Left ventricle myocardium inferior (tissue), 1 donor: ENCODE measurements at places on chromosomes 5 and 9. TPM values are rescaled to one million over a fixed set of nuclear protein-coding genes. Genes with fewer than 3 reads are reported as not detected.

DNA sequence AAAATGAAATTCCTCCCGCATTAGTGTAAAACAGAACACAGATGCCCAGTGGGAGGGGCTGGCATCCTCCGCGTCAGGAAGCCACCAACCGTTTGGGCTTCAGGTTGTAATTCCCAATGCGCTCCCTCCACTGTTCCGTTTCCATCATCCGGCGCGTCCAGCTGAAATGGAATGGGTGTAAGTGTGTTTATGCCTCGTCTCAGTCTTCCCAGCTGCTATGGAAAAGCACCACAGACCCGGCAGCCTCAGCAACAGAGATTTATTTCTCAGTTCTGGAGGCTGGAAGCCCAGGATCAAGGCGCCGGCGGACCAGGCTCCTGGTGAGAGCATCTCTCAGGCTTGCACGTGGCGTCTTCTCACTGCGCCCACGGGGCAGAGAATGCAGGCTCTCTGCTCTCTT is 20.4 kb downstream of the KCNT1 start:
- no peak for DNase-seq

DNA sequence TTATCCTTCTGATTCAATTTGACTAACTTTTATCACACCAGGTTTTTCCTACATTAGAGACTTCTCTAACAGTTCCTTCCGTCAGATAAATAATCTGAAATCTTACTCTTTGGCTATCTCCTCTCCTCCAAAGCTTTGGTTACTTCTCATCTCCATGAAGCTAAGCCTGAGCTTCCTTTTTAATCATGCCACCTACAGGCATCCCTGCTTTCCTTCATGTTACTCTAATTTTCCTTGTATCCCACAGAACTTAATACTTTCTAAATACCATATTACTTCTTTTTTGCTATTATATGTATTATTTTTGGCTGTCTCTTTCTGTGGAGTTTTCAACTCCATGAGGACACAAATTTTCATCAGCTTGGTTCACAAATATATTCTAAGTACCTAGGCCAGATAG is 49.7 kb downstream of the C9 start:
- DNase-seq, result no peak

- DNase-seq, result no peak
Observed at GRCh38 chr5:176875783-176876505, 23.2 kb downstream of the HK3 start.

DNA sequence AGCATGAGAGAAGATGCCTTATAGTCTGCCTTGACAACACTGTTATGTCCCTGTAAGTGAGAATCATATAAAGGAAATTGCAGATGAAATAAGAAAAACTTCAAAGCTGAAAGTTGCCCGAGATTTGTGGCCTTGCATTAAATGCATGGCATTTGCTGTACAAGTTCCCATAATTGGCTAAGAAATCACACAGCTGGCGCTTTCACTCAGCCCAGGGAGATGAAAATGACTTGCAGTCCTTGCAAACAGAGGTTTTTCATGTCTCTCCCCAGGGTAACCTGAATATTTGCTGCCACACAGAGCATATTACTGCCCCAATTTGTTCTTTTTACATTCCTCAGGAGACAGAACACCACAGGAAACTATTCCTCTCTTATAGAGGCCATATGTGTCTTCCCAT is 174.8 kb downstream of the FAM114A2 start:
- no peak for DNase-seq

DNA sequence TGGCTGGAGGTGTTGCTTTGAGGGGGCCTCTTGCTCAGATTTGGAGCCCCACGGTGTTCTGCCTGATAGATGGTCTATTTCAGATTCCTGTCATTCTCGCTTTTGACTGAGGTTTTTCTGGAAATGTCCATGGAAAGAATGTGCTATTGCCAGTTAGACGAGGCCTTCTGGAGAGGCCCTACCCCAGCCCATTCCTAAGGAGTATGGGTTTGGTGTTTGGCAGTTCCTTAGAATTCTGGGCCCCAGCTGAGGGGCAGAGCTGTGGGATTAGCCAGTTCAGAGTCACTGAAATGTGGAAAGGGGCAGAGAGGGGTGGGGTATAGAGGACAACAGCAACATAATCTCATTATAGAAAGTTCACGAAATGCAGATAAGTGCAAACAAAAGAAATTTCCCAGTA is 50.5 kb downstream of the GALNT10 start:
- no peak for DNase-seq

- no peak for DNase-seq
Observed at GRCh38 chr5:142601432-142601831, 84.5 kb downstream of the FGF1 start.

DNA sequence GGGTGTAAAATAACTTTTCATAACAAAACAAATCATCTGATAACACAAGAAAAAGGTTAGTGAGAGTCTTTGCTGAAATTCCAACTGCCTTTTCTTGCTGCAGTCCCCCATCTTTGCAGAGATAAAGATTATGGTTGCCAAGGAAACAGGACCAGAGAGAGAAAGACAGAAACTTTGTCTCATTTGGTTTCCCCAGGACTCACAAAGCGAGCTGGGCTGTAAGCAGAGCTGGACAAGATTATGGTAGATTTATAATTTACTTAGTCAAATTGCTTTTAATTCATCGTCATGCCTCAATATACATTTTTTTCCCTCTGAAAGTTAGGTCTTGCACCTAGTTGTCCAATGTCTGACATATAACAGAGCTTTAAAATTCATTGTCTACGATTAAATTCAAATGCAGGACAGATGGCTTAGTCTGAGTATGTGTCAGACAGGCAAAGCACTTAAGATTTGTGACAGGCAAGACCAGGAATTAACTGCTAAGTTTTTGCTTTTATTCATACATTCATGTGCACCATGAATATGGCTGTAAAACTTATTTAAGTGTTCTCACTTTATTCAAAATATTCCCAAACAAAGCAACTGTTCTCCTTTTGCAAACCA is 17.4 kb downstream of the ENC1 start:
- no peak for DNase-seq

DNA sequence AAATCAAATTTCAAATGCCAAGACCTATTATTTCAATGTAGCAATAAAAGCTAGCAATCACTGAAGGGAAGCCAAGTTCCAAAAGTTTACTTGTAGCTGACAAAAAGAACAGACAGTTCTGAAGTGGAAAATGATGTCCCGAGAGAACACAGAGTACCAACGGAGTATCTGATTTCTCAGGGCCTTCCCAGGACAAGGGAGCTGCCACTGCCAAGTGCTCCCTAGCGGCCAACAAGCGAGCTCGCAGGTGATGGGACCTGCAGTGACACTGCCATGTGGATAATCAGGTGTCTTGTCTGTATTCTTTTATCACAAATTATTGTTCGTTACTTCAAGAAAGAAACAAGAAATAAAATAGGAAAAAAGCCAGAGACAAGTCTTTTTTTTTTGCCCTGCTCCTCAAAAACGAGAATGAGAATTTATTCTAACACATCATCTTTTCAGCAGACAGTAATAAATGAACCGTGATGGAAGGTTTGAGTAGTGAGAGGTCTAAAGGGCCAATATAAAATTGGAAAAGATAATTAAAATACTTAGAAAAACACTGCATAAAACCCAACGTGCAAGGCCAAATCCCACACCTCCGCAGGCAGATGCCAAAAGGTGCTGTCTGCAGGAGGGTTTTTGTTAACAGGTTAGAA is 159.4 kb downstream of the MYO10 start:
- DNase-seq, result no peak

- no peak for DNase-seq
Observed at GRCh38 chr9:111099199-111100008, 61.1 kb upstream of the LPAR1 start.

- no peak for DNase-seq
Observed at GRCh38 chr5:173618927-173619519, 2.6 kb upstream of the BOD1 start.

DNA sequence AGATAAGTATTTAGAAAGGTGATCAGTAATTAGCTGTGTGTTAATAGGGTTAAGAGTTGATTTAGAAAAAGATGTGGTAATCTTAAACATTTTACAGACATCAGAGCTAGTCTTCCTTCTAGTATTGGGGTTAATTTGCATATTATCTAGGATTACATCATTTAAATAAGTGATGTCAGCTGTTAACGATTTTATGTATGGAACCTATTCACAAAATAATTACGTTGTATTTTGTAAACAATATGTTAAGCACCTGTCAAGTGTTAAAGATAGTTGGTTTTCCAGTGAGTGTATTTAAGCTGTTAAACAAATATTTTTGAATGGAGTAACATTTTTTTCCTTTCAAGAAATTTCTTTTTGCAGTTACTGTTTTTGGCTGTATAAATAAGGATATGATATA is 2.2 kb downstream of the DCP2 start:
- no peak for DNase-seq

DNA sequence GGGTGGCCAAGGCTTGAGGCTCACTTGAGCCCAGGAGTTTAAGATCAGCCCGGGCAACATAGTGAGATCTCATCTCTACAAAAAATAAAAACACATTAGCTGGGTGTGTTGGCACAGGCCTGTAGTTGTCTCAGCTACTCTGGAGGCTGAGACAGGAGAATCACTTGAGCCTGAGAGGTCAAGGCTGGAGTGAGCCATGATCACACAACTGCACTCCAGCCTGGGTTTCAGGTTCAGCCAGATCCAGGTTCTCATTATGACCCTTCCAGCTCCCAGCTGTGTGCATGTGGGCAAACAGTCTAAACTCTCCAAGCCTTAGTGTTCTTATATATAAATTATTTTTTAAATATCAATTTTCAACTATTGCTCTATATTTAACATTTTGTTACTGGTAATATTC is 67.9 kb downstream of the ALDH7A1 start:
- DNase-seq, result no peak

- DNase-seq, result peak; percentile 7
Observed at GRCh38 chr9:129270903-129271431, 92.9 kb upstream of the IER5L start.

- DNase-seq, result no peak
Observed at GRCh38 chr5:111602817-111603445, 90.6 kb upstream of the STARD4 start.

DNA sequence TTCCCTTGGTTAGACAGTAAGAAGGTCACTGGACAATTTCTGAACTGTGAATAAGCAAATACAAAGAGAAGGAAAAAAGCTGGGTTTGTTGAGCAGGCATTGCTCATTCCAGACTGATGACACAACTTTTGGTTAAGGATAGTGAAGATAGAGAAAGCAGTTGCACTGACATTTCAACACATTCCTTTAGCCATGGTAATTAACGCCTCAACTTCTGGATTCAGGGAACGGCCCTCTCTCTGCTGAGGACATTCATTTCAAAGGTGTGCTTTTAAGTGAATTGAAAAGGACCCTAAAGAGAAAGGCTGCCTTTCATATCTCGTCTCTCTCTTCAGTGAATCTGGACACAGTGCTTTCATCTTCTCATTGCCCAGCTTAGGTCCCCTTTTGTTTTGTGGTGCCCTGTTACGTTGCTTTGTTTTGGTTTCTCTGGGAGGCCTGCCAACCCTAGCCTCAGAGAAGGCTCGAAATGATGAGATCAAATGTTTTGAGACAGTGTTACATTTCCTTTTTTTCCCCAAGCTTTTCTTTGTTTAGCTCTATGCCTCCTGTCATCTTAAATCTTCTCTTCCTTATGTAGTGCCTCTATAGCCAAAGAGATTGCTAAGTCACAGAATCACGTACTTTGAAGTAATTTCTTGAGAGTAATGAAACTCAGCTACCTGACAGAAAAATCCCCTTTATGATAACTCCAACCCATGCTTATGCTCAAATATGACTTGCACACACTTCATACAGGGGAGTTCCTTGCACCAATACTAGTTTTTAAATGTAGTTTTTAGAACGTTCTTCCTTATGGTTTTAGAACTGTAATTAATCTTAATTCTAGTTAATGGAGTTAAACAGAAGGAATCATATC is 94.4 kb upstream of the IFNE start:
- DNase-seq, result no peak

DNA sequence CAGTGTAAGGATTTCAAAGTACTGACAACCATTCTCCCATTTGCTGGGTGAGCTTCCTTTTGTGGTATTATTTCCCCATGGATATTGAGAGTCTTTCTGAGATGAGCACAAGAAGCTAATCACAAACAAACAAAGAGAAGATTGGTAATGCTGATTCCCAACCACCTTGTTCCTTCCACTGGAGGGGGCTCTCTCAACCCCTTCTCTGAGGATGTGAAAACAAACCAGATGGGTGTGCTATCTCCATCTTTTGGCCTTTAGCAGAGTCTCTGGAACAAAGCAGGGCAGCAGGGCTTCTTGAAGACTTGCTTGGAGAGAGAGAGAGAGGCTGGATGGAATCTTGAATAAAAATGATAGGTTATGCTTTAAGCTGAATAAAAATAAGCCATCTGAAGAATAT is 576.7 kb upstream of the ZNF462 start:
- DNase-seq, result no peak

DNA sequence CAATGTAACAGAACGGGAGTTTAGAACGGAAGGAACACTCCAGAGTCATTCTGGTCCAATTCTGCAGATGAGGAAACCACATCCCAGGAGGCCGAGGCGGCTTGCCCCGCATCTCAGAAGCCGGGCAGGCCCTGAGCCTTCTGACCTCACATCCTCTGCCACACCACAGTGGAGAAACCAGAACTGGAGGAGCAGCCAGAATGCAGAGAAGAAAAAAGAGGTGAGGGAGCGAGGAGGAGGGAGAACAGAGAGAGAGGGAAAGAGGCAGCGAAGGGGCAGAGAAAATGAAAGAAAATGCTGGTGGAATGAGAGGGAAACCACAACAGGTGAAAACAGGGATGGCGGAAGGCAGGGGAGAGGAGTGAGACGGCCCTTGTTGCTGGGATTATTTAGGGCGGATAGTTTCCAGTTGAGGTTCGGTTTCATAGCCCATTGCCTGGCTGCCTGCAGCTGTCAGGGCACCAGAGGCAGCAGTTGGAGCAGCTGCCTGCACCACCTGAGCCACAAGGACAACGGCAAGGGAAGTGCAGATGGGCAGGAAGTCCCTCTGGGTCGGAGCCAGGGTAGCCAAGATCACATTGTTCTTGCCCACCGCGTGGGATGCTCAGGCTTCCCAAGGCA is at the start of gene HMHB1:
HMHB1 (plus strand) TSS at position 77 of the 621 bp plus-strand sequence.
- no peak for DNase-seq

- DNase-seq, result no peak
Observed at GRCh38 chr9:69186841-69187611, 12.9 kb downstream of the TJP2 start.

The SERINC5 gene
- 12.2 TPM for total RNA-seq

The CNTLN gene
- 3.5 TPM for total RNA-seq

The ADGRV1 gene
- total RNA-seq, result not detected

The IGIP gene
- total RNA-seq, result 12.0 TPM

The CDH9 gene
- total RNA-seq, result not detected

The SEMA6A gene
- total RNA-seq, result 6.3 TPM

The GPR150 gene
- 0.14 TPM for total RNA-seq

The MPDZ gene
- total RNA-seq, result 70.7 TPM

The SLC6A3 gene
- total RNA-seq, result not detected

The CCNH gene
- 20.3 TPM for total RNA-seq

The CTXN3 gene
- not detected for total RNA-seq

The FOXD4L4 gene
- not detected for total RNA-seq

The DDX4 gene
- not detected for total RNA-seq

The KIF12 gene
- not detected for total RNA-seq

The ZDHHC11B gene
- total RNA-seq, result 13.4 TPM
